ENCODE measurements at places on chromosomes 3 and 15.

DNA sequence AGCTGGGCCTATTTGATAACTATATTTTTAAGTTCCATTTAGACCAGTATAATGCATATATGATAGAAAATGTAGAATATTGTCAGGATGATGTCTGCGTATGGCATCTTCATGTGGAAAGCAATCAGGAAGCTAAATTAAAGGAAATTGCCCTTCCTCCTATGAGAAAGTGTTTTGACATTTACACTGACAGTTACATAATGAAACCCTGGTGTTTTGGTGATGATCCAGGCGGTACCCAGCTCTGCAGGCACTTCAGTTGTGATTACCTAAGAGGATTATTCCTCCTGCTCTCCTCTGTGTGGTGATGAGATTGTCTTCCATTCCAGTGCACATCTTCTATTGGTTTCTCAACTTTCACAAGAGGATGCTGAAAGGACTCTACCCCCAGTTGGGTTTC lies 126.5 kb upstream of the MITF start:
- DNase-seq: no peak

DNA sequence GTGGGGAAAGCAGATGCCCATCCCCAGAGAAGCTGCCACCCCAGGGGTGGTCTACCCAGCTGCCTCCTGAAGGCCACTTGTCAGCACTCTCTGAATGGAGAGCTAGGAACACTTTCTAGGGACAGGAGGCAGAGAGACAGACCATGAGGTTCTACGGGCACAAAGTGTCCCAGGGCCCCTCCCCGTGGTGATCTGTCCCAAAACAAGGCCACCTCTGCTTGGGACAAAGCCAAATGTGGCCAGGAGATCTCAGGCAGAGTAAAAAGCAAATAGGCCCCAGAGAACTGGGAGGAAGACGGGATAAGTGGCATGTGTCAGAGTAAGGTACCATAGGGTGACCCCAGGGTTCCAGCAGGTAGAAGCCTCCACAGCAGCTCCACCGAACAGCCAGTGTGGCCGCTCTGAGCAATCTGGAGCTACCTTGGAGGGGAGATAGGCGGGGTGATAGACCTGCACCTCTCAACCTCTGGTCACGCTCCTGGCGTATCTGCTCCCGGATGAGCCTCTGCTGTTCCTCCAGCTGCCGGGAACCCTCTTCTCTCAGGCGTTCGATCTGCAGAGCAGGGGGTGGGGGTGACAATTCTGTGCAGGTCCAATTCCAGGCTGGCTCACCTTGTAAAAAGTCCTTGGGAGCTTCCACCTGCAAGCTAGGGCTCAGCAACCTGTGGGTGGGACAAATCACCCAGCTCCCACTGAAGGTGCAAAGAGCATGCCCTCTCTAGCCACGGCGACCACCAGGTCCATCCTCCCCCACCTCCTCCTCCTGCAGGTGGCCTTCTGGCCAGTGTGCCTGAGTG lies 6.2 kb downstream of the C15orf62 start:
- no peak for DNase-seq

- no peak for DNase-seq
Measured at GRCh38 chr3:196220991-196221390, 4.7 kb downstream of the SLC51A start.

DNA sequence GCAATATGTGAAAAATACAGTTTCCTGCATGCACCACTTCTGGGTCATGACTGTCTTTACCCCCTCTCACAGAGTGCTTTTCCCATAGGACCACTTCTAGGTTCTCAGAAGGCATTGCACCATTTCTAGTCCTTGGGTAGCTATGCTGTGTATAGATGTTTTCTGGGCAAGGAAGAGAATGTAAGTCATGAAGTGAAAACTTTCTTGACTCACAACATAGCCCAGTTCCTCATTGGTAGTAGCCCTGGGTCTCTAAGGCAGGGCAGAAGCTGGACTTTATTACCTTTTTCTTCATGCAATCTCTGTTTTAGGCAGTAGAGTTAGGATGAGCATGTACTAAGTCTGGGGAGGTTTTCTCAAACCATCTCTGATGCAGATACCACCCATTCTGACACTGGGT lies 203.1 kb downstream of the EPHB1 start:
- no peak for DNase-seq

DNA sequence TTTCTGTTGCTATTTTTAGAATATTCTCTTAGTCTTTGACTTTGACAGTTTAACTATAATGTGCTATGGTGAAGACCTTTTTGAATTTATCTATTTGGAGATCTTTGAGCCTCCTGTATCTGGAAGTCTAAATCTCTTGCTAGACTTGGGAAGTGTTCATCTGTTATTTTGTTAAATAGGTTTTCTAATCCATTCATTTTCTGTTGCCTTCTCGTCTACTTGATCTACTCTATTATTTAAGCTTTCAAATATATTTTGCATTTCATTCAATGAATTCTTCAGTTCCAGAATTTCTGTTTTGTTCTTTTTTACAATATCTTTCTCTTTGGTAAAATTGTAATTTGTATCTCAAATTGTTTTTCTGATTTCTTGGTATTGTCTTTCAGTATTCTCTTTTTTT lies 47.8 kb downstream of the LEKR1 start:
- DNase-seq: no peak

GRCh38 chr3:22098021-22098420 lies 347.0 kb upstream of the ZNF385D start:
- no peak for DNase-seq

DNA sequence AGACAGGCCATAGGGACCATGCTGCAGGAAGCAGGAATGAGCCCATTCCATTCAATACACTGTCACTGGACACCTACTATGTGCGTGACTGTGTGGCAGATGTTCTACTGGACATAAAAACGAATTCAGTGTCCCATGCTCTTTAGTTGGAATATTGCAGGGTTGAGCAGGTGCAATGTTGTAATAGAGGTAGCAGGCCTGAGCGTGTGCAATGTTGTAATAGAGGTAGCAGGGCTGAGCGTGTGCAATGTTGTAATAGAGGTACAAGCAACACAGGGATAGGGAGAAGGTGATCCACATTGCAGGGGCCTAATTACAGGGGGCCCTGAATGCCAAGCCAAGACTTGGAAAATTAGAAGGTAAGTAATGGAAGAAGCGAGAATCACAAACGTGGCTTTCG lies 261.4 kb upstream of the HES1 start:
- DNase-seq: no peak

GRCh38 chr3:138875754-138876664 lies 41.3 kb upstream of the PIK3CB start:
- DNase-seq: no peak

DNA sequence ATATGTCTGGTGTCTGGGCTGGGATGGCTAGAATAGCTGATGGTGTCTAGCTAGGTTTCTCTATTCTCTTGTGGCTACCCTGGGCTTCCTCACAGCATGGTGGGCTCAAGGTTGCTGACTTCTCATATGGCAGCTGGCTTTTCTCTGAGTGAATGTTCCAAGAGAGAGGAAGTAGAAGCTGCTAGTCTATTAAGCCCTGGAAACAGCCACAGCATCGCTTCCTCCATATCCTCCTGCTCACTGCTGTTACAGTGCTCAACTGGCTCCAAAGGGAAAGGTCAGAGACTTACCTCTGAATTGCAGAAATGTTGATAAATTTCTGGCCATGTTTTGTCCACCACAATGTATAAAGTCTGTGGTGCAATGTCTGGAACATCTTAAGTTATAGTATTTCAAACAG lies 299.9 kb upstream of the ADAMTS9 start:
- no peak for DNase-seq

Measured in CD4-positive, alpha-beta T cell treated with Interleukin-4 for 4 hours (primary cell).